ENCODE measurements at places on chromosomes 16 and 17.

- peak; percentile 55 for DNase-seq
These were observed 17.1 kb downstream of the ITGB4 start for GRCh38 chr17:75738218-75738802.

DNA sequence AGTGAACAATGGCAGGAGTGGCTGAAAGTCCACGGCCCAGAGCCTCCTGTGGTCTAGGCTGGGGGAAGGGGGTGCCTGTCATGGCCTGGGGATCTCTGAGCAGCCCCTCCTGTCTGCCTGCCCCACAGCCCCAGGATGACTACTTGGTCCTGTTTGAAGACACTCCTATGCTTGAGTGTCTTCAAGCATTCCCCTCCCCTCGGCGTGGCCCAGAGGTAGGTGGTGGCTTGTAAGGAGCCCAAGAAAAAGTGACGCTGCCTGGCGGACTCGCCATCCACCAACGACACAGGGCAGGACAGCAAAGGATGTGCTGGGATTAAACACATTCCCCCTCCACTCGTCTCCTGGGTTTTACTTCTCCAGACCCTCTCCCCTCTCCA, 5.7 kb downstream of the SULT1A1 start:
- no peak for DNase-seq

DNA sequence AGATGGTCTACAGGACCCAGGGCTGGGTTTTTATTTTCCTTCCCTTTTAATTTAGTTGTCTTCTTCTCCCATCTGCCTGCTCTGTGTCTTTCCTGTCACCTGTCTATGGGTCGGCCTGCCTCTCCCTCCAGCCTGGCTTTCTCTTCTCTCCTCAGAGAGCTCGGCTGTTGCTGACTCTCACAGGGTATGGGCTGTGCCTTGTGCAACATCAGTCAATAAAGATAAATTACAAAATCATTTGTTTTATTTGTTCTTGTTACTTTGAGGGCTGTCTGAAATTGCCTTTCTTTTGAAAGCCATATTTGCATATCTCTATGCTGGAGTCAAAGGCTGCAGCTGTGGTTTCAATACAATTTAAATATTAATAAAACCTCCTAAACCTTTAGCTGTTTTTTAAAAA, 15.6 kb downstream of the RND2 start:
- DNase-seq = no peak

GRCh38 chr16:55562936-55563335, 3.5 kb upstream of the CAPNS2 start:
- peak; percentile 65 for DNase-seq

DNA sequence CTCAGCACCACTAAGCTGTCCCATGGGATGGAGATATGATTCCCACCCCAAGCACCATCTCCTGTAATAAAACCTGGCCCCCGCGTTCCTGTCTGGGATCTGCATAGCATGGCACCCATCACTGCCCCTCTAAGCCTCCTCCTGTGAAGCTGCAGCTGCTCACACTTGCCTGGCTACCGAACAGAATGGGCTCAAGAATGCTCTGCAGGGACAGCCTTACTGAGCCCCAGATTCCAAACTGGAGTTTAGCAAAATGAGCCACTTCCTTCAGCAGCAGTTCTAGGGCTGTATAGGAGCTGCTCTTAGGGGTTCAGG, 256.1 kb downstream of the CPPED1 start:
- DNase-seq = no peak

GRCh38 chr17:5592382-5592781, 8.1 kb upstream of the NLRP1 start:
- DNase-seq = peak; percentile 52

DNA sequence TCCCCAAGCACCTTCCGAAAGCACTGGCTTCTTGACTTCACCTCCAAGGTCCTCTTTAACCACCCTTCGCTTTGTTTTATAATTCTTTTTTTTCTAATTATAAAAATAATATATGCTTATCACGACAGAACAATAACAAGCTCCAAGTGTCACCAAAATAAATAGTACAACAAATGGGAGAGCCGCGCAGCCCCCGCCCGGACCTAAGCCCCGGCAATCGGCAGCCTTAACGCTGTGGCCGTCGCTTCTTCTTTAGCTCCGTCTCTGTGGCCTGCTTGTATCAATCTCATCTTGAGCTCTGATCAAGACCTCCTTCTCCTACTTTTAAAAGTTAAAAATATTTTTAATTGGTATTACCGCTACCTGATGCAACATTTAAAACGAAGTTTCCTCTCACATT, 42.7 kb downstream of the CYB5D2 start:
- DNase-seq = no peak

DNA sequence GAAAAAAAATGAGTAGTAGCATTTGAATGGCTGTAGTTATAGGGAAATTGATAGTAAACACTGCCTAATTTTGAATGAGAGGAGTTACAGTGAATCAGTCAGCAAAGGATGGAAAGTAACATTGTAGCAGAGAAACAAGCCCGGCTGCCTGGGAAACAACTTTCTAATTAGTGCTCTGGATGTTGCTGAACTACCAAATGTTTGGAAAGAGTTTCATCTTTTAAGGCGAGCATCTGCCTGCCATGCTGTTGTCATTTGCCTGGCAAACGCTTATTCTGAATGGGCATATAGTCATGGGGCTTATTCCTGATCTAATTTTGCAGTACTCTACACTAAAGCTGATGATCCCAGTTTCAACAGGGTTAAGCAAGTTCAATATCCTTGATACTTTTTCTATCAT, 138.6 kb downstream of the CDH11 start:
- peak; percentile 71 for DNase-seq

GRCh38 chr17:73711184-73711583, 66.9 kb upstream of the SDK2 start:
- no peak for DNase-seq

DNA sequence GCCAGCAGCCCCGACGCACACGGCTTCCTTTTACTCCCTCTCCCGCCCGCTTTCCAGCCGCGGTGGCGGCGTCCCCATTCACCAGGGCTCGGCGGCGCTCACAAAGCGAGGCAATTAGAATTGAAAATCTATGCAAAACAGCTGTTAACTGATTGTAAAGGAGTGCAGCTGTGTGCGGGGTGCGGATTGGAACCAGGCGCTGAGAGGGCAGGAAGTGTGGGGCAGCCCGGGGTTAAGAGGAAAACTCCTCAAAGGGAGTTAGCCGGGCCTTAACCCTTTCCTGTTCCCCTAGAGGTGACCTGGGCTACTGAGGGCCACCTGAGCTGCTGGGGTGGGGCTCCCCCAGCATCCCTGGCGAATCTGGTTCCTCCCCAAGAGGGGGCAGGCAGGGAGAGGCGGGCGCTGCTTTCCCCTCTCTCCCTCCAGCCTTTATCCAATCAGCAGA, 5.8 kb upstream of the GSE1 start:
- DNase-seq = no peak

- DNase-seq = no peak
These were observed 214.0 kb downstream of the NTN1 start for GRCh38 chr17:9235346-9235745.

GRCh38 chr17:27559506-27560481, 71.2 kb upstream of the LGALS9 start:
- peak; percentile 89 for DNase-seq

- DNase-seq = no peak
These were observed 8.4 kb downstream of the HOXB4 start for GRCh38 chr17:48569674-48570324.

DNA sequence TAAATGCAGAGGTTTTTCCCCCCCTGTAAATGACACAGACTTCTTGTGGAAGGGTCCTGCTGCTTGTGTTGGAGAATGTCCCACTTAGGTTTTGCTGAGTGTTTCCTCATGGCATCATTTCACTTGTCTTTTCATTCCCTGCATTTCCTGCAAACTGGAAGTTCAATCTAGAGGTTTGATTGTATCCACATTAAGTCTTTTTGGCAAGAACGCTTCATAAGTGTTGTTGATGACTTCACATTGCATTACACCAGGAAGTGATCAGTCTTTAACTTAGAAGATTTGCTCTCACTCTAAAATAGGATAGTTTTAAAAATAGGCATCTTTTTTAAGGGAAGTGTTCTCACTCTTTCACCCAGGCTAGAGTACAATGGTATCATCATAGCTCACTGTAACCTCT, 67.2 kb downstream of the RPTOR start:
- DNase-seq = no peak

- DNase-seq = peak; percentile 60
These were observed 9.4 kb downstream of the THRA start for GRCh38 chr17:40072040-40072734.

DNA sequence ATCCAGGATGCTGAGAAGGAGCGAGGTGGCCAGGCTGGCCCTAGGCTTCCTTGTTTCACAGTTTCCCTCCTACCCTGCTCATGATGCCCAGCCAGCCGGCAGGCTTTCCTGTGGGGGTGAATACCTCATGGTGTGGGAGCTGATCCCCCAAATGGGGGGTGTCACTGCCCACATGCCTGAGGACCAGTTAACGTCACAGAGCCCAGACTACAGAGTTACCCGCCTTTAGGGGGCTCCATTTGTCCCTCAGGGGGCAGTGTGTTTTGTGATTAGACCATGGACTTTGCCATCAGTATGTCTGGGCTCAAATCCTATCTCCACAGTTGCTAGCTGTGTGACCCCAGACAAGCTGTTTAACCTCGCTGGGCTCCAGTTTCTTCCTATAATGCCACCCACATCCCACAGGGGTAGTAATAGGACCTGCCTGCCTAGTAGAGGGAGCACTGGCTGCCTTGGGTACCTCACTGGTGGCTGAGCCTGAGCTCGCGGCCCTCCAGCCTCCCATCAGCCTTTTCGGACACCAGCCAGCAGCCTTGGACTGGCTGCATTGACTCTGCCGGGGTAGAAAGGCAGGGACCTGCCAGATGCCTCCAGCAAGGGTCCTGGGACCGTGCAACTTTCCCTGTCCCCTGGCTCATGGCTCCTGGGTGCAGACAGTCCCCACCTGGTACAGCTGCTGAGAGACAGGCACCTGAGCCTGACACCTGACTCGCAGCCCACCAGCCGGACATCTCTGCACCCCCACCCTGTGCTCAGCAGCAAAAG, 87.5 kb upstream of the GSE1 start:
- no peak for DNase-seq

DNA sequence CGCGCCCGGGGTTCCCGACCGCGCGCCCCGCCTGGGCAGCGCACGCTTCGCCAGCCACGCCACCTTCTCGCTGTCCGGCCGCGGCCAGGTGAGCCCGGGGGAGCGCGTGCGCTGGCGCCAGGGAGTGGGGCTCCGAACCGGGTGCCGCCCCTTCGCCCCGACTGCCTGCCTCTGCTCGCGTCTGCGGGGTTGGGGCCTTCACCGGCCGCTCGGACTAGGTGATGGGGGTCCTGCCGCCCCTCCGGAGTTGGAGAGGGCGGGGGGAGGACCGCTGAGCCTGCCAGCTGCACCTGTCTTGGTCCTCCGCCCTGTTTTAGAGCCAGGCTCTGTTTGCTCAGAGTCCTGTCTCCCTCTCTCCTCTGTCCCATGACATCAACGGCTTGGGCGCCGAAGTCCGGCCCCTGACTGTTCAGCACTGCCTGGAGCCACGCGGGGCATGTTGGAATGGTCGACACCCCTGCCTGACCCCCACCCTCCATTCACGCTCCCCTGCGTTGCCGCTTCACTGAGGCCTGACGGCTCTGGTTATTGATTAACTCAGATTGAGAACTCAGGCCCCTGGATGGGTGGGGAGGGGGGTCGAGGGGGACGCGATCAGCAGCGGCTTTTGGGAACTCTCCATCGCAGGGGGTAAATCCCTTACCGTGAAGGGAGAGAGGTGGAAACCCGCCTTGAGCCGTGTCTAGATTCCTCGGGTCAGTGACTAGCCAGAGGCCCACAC, 748 bp downstream of the SMTNL2 start:
- no peak for DNase-seq

GRCh38 chr16:47646914-47647313, 185.8 kb downstream of the PHKB start:
- no peak for DNase-seq

DNA sequence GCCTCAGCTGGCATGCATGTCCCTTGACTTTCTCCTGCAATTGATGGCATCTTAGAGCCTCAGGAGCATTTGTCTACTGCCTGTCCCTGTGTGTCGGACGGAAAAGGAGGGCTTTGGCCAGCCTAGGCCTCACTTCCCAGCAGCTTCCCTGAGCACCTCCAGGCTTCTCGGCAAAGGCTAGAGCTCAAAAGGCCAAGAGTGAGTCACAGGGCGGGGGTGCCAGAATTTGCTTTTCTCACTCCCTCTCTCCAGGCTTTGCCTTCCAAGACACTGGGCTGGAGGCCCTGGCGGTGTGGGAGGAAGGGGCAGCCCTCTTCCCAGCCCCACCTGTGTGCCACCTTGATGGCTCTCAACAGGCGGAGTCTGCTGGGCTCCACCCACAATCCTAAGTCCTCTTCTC, 107.3 kb upstream of the MAF start:
- DNase-seq = no peak

DNA sequence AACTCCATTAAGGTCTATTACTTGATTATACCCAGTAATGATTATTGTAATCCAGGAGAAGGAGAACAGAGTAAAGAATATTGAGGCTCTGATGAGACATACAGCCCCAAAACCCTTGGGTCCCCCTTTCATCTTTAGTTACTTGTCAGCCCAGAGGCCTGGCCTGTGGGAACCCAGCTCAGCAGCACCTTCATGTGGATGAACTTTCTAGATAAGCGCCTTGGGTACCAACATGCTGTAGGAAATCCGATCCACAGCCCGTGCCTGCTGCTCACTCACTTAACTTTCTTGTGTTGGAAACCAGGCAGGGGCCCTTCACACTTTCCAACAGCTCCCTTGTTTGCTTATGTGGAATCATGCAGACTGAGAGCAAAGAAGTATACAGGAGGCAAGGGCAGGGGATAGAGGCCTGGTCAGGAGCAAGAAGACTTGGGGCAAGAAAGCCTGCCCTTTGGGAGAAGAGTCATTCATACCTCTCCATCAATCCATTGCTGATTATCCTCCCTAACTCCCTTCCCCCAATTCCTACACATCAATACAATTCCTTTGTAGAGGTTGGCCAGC, 64.0 kb upstream of the SOX9 start:
- DNase-seq = no peak

- no peak for DNase-seq
These were observed 38.7 kb upstream of the RHBDL3 start for GRCh38 chr17:32226886-32227285.
